ENCODE measurements at places on chromosomes 1 and 21.

- no peak for DNase-seq
Measured at GRCh38 chr1:221636967-221637366, 104.9 kb downstream of the DUSP10 start.

GRCh38 chr1:220918285-220918951 lies 39.2 kb downstream of the HLX start:
- no peak for DNase-seq

GRCh38 chr1:53636621-53637171 lies 102.3 kb downstream of the GLIS1 start:
- DNase-seq, result no peak

- DNase-seq, result no peak
Measured at GRCh38 chr1:156747742-156748669, 3.5 kb downstream of the HDGF start.

GRCh38 chr1:168637350-168637991 lies 61.1 kb downstream of the XCL1 start:
- DNase-seq, result peak; percentile 53

GRCh38 chr1:218739426-218739825 lies 394.3 kb downstream of the TGFB2 start:
- no peak for DNase-seq

- DNase-seq, result no peak
Measured at GRCh38 chr1:205805082-205805711, 7.8 kb downstream of the SLC41A1 start.

Data from GDM1 (cell line).